Neural progenitor cell (in vitro differentiated cells): ENCODE measurements at places on chromosomes 11 and 22.

- peak; percentile 14 for DNase-seq
These were observed 157.8 kb upstream of the GRK3 start for GRCh38 chr22:25406510-25407210.

DNA sequence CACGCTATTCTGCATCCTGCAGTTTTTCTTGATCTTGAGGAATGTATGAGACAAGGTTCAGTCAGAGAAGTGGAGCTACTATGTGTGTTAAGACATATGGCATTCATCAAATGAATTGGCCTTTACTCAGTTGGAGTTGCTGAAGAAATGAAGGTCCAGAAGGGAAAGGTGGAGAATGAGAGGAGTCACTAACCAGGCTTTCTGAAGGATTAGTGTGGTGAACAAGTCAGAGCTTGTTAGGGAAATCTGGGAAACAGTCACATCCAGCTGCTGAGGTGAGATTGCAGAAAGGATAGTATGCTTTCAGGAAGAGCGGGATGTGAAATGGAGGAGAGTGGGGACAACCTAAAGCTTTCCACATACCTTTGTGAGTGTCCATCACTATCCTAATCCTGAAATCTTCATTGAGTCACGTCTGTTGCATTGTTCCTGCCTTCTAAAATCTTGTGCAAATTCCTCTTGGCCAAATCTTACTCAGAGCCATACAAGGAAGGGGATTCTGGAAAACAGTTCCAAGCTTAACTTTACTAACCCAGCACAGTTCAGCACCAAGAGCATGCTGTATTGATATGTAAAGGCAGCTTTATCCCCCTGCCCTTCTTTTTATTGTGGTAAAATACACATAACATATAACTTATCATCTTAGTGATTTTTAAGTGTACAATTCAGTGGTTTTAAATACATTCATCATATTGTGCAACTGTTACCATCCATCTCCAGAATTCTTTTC, 11.4 kb upstream of the PITPNB start:
- DNase-seq, result peak; percentile 18

DNA sequence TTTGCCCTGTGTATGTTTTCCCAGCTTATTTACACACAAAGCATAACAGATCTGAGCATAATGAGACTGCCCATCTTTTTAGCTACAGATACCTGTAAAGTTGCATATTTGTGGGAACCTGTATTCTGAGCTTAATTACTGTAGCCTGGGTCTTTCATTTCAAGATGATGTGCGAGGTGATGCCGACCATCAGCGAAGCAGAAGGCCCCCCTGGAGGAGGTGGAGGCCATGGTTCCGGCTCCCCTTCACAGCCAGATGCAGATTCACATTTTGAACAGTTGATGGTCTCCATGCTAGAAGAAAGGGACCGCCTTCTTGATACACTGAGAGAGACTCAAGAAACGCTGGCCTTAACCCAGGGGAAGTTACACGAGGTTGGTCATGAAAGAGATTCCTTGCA, 1.5 kb downstream of the PPFIA1 start:
- no peak for DNase-seq

DNA sequence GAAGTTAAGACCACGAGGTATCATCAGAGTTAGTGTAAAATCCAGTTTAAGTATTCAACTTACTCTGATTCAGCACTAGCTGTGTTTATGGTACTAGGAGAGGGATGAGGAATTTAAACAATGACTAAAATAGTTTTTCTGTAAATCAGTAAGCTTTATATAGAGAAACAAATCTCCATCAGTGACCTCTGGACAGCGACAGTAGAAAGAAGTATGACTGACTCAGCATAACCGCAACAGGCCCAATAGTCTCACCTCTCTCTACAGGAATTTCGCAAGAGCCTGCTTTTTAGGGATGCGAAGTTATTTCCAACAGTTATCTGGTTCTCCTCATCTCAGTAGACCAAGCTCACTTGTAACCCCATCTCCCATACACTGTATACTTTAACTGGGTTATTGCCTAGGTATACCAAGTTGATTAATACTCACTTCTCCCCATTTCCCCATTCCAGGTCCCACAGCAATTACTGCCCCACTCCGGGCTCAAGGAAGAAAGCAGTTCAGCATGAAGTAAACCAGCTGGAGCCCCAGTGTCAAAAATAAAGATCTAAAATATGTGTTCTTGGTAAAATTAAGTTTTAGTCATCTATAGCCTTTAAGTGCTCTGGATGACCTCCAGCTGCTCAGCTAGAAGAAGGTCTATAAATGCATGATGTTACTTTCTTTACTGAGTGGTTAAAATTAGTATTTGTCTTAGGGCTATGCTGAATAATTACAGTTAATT, 770.6 kb upstream of the CCDC90B start:
- DNase-seq, result no peak

- no peak for DNase-seq
These were observed 28.7 kb downstream of the GGTLC2 start for GRCh38 chr22:22673099-22673498.

- DNase-seq, result no peak
These were observed 98.5 kb upstream of the GRK3 start for GRCh38 chr22:25465949-25466348.

GRCh38 chr11:107018902-107019493, 722 bp upstream of the GUCY1A2 start:
- peak; percentile 93 for DNase-seq

GRCh38 chr11:2175659-2176058, 4.0 kb upstream of the TH start:
- DNase-seq, result no peak

DNA sequence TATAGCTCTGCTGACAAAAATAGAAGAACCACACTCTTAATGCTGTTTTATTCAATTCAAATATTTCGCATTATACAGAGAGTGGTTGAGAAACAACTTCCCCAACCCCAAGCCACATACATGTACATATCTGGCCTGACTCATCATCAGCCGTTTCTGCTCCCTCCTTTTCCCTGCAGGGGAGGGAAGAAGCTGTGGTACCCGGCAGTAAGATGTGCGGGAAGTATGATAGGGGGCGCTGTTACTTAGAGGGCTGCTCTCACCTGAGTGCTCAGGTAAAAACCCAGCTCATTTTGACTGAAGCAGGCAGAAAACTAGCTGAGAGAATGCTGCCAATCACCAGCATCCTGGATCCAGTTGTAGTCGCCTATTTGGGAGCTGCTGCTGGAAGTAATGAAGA, 85.5 kb downstream of the NELL1 start:
- peak; percentile 55 for DNase-seq

DNA sequence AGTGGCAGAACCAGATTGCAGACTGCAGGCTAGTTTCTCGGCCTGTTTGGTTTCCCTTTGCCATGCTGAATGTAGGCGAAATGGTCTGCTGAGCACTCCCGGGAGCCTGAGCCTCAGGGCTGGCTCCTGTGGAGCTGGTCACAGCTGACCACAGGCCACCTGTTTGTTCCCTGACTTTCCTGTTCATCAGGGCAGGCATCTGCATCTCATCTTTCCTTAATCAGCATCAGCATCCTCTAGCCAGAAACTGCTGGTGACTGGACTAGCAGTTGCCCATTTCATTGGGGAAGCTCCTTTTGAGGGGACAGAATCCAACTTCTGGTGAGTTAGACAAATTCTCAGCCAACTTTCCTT, 20.2 kb upstream of the C11orf96 start:
- no peak for DNase-seq

DNA sequence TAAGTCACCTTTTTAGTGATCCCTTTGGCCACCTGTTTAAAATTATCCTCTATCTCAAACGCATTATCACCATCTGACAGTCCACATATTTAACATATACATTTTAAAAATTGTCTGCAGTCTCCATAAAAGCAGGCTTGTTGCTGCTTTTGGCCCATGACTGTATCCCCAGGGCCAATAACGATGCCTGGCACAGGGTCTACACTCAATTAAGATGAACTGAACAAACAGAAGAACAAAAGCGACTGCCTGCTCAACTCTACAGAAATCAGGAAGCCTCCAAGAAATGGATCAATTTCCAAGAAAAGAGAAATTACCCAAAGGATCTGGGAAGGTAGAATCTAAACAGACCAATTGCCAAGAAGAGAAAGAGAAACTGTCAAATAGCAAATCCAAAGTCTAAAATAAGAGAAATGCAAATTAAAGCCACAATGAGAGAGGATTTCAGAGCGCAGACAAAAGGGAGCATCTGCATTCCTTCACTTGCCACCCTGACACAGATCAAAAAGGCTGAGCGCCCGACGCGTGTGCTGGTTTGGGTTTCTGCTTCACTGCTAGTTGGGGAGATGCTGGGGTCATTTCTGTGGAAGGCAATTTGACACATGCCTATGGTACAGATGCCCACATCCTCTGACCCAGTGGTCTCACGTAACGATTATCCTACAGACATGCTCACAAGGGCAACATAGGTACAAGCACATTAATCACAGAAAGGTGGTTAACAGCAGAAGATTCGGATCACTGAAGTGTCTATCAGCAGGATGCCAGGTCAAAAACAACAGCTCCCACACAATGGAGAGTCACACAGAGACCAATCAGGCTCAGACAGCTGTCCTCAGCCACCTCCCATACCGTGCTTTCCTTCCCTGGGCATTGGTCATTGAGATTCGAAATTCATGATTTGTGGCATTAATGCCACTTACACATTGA, 55.9 kb downstream of the SHISAL1 start:
- DNase-seq, result peak; percentile 70

- no peak for DNase-seq
These were observed 20.8 kb downstream of the KRTAP5-6 start for GRCh38 chr11:1717745-1718144.

DNA sequence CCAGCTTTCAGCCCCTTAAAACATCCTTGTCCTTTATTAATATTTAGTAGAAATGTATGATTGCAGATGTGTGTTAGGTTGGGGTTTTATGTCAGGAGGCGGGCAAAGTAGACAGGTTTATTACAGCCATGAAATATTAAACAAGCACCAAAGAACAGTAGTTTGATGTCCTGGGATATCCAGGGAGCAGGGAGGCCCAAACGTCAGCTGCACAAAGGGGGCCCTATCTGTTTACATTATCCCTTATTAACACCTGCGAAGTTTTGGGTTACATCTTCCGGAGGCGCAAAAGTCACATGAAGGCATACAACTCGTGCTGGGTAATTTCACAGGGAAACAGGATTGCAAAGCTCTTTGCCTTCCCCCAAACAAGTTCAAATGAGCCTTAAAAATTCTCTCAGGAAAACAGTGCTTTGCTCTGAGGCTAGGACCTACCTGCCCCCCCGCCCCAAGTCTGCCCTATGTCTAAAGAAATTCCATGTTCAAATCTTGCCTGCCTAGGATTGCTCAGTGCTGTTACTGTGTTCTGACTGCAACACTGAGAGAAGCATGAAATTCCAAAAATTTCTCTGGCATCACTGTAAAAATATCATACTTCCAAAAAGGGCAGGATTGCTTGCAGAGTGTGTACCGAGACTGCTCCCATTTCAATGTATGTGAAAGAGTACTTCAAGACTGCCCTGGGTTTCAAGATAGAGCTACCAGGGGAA, 8.9 kb downstream of the MN1 start:
- DNase-seq, result no peak

DNA sequence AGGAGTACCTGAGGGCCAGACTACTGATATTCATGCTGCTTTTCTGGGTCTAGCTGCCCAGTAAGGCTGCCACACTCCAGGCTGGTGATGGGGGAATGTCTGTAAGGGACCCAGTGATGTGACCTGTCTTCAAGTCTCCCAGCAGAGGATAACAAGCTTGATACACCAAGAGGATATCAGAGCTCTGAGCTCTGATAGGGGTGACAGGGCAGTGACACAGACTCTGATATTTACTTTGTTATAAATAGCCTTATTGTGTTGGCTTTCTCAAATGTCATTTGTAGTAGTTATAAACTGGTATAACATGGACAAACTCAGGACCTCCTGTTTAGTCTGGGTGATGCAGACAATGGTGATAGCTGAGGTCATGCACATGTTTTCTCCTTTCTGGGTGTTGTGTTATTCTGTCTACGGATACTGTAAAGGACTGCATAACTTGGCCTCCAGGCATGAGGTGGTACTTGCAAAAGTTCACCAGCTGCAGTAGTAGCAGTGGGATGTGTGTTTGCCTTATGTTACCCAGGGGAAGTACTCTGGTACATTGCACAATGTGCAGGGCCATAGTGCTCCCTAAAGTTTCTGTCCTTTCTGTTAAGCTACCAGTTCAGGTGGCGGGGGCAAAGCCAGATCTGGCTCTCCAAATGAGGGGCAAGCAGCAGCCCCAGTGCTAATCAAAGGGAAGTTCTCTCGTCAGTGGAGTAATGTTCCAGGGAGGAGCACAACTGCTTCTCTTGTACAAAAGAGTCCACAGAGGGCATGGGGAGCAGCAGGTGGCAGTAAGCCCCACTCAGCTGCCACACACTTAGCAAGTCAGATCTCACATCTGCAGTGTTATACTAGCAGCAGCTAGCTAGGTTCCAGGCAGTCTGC, 812.2 kb downstream of the JRKL start:
- DNase-seq, result peak; percentile 8

DNA sequence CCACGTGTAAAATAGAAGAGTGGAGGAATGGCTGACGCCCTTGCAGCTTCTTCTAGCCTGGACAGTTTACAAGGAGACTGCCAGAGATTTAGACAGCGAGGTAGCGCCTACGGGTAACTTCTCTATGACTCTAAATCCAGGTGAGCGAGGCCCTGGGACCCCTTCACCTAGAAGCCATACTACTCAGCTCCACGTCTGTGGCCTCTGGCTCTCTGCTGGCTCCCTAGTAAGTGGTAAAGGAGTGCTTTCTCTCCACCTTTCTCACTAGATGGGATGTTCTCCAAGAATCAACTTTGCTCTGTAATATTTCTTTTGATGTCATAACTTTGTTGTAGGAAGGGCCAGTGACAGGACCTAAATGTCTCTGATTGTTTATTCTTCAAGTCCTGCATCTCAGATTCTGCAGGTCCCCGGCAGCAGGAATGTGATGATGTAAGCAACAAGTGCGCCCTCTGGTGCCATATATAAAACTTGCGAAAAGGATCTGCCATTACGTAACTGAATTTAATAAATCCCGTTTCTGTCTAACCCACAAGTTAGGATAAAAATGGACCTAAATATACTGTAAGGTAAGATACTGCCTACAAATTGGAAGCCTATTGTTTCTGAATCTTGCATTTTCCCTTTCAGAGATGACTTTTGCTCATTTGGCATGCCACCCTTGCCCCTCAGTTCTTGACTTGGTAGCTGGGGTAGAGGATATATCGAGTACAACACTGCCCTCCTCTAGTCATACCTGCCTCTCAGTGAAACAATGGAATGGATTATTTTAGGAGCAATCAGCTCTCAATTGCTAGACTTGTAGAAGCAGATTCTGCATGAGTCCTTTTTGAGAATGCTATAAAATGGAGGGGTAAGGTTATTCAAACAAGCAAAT, 11.0 kb upstream of the PTPN5 start:
- peak; percentile 85 for DNase-seq

- DNase-seq, result peak; percentile 77
These were observed 16.5 kb upstream of the PRR5 start for GRCh38 chr22:44685384-44686056.

GRCh38 chr11:31636983-31637382, 127.4 kb downstream of the ELP4 start:
- no peak for DNase-seq
